ENCODE measurements at places on chromosomes 7 and 10.
A peak's percentile ranks its signal among the peaks of the same experiment; 100 is the strongest.

DNA sequence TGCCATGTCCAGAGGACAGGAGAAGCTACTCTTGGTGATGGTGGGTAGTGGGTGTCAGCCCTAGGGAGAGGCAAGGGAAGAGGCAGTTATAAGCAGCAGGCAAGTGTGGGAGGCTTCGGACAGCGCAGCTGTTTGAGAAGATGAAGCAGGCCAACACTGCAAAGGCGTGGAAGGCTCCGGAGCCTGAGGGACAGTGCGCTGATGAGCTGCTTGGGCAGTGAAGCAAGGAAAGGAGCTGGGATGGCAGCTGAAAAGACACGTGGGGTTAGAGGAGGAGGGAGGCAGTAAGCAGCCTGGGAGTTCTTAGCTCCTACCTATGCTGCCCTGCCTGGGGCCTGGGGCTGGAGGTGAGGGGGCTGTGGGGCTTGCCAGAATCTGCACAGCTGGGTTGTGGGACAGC is 50.1 kb upstream of the CRTAC1 start:
- no peak for DNase-seq

- no peak for DNase-seq
Measured at GRCh38 chr10:15540727-15541126, 169.6 kb upstream of the FAM171A1 start.

DNA sequence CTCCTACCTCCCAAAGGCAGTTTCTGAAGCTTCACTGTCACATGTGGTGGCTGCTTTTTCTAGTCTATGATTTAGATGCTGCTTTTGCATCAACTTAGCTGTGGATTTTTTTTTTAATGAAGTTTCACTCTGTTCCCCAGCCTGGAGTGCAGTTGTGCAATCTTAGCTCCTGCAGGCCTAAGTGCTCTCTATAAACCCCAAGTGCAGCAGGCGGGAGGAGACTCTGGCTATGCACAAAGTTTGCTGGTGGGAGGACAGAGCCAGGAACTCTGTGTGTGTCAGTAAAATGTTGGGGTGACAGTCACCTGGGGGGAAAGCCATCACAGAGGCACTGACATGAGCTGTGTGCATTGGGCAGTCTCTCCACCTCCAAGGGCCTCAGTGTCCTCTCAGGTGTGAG is 138.8 kb upstream of the FAM20C start:
- DNase-seq, result no peak

DNA sequence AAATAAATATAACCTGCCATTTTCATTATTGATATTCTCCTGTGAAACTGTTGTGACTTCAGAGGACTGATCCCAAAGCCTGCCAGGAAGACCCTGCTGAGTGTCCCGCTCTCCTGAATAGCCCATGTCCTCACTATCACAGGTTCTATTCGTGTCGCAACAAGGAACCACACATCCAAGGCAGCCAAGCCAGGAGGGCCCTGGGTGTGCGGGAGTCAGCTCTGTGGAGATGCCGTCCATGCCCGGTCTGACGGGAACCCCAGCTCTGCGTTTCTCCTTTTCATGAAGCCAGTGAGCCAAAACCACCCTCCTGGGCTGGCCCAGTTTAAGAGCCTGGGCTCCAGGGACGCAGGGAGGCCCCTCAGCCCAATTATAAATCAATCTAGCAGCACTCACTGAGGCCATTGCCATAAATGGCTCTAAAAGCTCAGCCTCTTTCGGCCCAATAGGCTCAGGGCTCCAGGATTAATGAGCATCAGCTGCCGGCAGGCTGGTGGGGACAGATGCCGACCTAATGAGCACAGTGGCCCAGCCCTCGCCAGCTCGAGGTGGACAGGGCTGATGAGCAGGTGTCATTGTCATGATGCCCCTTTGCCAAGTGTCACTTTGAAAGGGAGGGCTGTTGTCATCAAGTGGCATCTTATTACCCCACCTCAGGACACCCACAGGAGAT is 177.9 kb downstream of the PLXNA4 start:
- DNase-seq, result no peak

DNA sequence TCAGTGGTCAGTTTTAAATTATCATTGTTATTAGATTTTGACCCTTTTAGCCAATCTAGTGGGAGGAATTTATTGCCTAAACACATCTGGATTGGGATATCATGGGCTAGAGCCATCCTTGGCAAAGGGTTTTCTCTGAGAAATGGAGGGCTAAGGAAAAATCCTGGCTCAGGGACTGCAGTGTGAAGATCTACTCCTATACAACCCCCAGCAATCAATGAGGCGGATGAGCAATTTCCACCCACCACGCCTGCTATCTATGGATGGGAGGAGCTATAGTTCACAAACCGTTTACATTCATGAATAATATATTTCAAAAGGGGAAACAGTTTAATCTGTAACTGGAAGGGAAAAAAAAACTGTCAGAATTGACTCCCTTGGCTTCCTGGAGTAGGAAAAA is 2.7 kb downstream of the CAV1 start:
- DNase-seq, result no peak

DNA sequence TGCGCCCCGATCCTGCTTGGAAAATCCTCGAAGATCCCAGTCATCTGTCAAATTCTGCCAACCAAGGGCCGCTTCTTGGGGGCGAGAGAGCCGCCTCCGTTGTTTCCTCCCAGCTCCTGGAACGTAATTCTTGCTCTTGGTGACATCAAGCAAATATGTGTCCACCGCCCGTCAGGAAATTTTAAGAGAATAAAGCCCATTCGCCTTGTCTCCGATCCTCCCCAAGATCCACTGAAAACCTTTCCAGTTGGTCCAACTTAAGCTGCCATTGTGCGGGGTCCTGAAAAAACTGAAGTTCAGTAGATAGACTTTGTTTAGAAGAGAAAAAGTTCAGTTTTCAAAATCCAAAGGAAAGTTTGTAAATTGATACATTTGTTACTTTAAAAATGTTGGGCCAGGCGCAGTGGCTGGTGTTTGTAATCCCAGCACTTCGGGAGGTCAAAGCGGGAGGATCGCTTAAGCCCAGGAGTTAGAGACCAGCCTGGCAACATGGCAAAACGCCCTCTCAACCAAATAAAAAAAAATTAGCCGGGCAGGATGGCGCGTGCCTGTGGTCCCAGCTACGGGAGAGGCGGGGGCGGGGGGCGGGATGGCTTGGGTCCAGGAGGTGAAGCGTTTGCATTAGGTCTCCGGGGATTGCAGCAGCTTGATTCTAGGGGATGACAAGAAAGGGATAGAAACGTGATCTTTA is 1.0 kb upstream of the ZNF800 start:
- peak; percentile 29 for DNase-seq

DNA sequence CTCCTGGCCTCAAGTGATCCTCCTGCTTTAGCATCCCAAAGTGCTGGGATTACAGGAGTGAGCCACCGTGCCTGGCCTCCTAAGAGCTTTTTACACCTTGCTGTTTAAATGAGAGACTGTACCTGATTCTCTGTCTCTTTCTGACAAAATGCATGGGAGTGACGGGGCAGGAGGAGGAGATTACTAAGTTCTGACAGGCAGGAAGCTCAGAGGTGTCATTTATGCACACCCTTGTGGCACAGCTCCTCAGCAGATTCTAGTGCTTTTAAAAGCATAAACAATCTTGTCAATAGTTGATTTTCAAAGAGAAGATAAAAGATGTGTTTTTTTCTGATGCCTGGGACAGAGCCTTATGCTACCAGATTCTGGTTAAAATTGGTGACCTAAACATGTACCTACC is 39.7 kb upstream of the STEAP4 start:
- no peak for DNase-seq

GRCh38 chr10:74913377-74913979 is 87.1 kb downstream of the KAT6B start:
- no peak for DNase-seq

GRCh38 chr7:70474639-70475234 is 657.2 kb upstream of the GALNT17 start:
- DNase-seq, result no peak

- no peak for DNase-seq
Measured at GRCh38 chr10:73469579-73469978, 26.2 kb downstream of the PPP3CB start.

DNA sequence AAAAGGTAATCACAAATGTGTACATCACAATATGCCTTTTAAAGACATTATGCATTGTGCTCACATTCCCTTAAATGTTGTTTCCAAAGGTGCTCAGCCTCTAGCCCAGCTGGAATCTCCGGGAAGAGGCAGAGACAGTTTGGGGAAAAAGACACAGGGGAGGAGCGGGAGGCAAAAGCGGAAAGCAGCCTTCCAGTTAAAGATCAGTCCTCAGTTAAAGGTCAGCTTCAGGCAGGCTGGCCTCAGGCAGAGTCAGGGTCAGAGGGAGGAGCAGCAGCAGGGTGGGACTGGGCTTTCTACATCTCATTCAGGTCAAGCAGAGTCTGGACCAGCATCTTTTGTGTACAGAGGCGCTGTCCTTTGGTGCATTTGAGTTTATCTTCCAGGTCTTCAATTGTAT is 18.6 kb downstream of the ST7 start:
- DNase-seq, result no peak
